Naive B cell (primary cell): ENCODE measurements at places on chromosomes 1 and 21. TPM values are rescaled to one million over a fixed set of nuclear protein-coding genes. Genes with fewer than 3 reads are reported as not detected.

DNA sequence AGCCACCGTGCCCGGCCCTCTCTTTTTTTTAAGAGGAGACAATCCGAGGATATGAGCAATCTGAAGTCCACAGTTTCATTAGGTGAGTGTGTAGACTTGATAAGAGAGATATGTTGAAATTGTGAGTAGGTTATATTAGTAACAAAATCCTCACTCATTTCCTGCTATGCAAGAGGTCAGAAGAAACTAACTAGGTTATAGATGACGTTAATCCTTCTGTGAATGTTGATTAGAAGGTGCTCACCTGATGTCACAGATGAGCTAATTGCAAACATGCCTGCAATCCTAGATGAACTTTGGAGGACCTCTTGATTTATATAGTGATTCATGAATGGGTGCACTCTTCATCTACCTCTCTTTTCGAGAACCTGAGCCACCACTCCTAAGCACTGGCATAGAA, 29.3 kb downstream of the NTMT2 start:
- no peak for DNase-seq

The S100A14 gene
- not detected for polyA plus RNA-seq

DNA sequence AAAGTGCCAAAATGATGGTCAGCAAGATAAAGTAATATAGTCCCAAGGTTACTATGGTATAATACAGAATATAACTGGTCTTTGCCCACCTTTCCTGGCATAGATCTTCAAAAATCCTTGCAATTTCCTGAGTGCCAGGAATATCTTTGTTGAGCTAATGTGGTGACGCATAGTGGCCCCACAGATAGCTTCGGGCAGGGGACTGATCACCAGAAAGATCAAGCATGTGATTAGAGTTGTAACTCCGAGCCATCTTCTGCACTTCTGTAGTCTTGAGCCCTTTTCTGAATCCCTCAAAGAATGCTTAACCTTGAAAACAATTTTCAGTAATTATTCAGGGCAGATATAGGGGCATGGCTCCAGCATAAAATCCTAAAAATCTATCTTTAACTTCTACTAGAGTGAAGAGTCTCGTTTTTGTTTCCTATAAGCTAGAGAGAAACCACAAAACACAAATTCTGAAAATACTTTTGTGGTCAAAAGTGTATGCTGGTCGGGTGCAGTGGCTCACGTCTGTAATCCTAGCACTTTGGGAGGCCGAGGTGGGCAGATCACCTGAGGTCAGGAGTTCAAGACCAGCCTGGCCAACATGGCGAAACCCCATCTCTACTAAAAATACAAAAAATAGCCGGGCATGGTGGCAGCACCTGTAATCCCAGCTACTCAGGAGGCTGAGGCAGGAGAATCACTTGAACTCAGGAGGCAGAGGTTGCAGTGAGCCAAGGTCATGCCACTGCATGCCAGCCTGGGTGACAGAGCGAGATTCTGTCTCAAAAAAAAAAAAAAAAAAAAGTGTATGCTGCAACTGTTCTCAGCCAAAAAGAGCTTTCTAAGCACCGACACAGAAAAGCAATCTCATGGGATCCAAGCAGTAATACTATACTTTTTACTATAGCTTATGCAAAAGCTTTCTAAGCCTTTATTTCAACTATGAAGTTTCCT, 62.8 kb downstream of the NVL start:
- no peak for DNase-seq

The FMO2 gene
- not detected for polyA plus RNA-seq

GRCh38 chr1:12057382-12057781, 5.7 kb upstream of the TNFRSF8 start:
- no peak for DNase-seq

GRCh38 chr1:81550753-81551152, 250.0 kb upstream of the ADGRL2 start:
- no peak for DNase-seq
